ENCODE measurements at places on chromosomes 13 and 19.

- DNase-seq = no peak
These were observed 29.6 kb downstream of the EXOC3L2 start for GRCh38 chr19:45215391-45216191.

GRCh38 chr13:105370011-105370650 is 1165.3 kb downstream of the EFNB2 start:
- no peak for DNase-seq

DNA sequence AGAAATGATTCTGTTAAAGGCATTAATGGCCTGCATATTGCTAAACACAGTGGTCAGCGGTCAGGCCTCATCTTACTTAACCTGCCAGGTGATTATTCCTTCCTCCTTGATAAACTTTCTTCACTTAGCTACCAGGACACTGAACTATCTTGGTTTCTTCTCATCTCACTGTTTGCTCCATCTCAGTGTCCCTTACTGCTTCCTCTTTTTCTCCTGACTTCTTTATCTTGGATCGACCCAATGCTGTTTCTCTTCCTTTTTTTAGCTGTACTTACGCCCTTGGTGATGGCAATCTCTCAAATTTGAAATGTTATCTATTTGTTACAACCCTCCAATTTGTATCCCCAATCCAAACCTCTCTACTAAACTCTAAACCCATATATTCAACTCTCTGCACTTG is 7.8 kb upstream of the CLC start:
- DNase-seq = no peak

DNA sequence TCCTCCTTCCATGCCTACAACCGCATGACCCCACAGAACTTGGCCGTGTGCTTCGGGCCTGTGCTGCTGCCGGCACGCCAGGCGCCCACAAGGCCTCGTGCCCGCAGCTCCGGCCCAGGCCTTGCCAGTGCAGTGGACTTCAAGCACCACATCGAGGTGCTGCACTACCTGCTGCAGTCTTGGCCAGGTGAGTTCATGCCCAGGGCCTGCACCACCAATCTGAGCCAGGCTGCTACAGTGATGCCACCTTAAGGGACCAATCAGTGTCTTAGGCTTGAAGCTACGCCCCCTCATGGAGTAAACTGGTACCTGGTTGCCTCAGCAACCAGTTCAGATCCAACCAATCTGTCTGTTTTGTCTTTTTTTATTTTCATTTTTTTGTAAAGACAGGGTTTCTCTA is 5.2 kb downstream of the SYDE1 start:
- no peak for DNase-seq

DNA sequence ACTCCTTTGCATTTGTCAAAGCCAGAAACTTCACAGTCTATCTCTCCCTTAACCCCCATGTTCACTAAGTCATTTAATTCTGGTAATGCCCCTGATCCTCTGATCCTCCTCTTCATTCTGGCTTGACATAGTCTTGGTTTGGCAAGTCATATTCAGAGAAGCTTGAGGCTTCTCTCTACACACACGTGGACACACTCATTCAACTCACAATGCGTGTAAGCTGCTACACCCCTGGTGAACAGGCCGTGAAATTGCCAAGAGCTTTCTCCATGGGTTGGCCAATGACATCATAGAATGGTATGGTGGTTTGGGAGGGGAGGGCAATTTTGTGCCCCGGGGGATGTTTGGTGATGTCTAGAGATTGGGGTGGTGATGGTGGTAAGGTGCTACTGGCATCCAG is 47.9 kb upstream of the FLT1 start:
- no peak for DNase-seq

- no peak for DNase-seq
These were observed 887 bp downstream of the SIPA1L3 start for GRCh38 chr19:37907735-37908455.

- no peak for DNase-seq
These were observed 14.7 kb downstream of the ZNF574 start for GRCh38 chr19:42090672-42091071.

DNA sequence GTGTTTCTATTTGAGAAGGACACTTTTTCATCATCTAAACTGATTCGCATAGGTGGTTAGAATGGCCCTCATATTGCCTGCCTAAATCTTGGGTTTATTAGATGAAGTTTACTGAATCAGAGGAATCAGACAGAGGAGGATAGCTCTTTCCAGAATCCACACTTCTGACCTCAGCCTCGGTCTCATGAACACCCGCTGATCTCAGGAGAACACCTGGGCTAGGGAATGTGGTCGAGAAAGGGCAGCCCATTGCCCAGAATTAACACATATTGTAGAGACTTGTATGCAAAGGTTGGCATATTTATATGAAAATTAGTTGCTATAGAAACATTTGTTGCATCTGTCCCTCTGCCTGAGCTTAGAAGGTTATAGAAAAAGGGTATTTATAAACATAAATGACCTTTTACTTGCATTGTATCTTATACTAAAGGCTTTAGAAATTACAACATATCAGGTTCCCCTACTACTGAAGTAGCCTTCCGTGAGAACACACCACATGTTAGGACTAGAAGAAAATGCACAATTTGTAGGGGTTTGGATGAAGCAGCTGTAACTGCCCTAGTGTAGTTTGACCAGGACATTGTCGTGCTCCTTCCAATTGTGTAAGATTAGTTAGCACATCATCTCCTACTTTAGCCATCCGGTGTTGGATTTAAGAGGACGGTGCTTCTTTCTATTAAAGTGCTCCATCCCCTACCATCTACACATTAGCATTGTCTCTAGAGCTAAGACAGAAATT is 103.8 kb downstream of the TNFRSF19 start:
- DNase-seq = no peak

DNA sequence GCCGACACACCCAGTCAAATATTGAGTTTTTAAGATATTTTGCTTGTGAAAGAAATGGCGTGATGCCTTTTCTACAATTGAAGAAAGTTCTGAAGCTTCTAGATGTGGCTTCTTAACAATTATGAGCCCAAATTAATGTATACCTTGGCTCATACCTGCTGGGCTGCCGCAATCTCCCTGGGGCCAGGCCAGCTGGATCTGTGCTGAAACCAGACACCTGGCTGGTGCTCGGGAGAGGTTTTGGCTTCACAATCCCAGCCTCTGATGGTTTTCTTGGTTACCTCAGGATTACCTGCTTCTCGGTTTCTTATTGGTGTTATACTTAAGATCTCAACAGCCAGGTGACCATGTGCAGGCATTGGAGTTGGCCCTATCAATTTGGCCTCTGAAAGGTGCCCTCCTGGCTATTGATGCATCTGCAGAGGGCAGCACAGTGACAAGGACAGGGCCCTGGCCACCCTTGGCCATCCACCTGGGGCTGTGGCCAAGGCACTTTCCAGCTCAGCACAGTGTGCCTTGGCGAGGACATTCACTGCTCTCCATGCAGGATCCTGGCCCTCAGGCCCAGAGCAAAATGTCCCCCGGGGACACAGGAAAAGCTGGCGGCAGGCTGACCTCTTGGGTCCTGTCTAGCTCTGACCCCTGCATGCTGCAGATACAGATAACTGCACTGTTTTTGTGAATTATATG is 305.0 kb downstream of the ZNF536 start:
- no peak for DNase-seq

Measured in SW 1271 (cell line).